Kidney (tissue), 22 donors: ENCODE measurements at places on chromosomes 13 and 19. TPM values are rescaled to one million over a fixed set of nuclear protein-coding genes. Genes with fewer than 3 reads are reported as not detected.

DNA sequence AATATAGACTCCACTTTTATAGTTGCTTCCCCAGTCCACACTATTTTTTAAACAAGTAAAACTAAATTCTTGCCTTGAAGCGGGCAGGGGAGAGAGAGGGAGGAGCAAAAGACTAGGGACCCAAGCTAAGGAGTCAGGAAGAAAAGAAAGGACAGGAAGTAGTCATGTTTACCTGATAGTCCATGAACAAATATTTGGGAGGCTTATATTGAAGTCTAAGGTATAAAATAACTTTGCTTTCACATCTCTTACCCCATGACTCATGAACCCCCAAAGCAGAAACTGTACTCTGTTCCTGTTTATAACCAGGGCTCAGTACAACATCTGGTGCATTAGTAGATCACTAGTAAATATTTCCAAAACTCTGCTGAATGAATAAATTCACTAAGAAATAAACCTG, 67.3 kb downstream of the ZAR1L start:
- DNase-seq = no peak

DNA sequence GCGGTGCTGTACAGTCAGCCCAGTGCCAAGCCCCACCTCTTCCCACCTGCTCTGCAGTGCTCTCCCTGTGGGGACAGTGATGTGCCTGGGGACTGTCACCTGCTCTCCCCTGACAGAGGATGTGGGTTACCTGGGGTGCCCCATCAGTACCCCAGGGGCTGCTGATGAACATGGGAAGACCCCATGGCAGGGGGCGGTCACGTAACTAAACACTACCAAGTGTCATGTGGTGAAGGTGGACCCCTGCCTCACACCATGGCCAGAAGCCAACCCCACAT, 12.7 kb downstream of the KDM4B start:
- no peak for DNase-seq

GRCh38 chr19:30387311-30388115, 15.3 kb downstream of the ZNF536 start:
- no peak for DNase-seq

LGALS14 gene
- not detected for polyA plus RNA-seq

DNA sequence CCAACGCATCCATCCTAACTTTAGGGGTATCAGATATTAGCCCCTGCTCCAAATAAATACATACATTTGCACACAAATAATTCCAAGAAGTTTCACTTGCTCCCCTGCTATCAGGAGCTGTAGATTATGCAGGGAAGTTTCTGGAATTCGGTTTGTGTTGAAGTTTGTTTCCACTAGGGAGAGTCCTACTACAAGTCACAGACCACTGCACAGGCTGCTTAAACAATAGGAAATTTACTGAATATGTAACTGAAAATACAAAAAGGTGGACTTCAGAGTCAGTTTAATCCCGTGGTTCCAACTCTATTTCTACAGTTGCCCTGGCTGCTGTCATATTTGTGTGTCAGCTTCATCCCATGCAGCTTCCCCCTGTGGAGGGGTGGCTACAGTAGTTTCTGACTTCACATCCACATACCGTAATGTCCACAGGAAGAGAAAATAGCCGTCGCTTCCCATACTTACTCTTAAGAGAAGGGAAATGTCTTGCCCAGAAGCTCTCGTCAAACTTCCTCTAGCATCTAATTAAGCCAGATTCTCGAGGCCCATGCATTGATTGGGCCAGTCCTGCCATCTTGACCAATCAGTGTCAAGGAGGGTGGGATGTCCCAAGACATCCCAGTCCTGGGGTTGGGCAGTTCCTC, 286.6 kb downstream of the COG6 start:
- no peak for DNase-seq

DNA sequence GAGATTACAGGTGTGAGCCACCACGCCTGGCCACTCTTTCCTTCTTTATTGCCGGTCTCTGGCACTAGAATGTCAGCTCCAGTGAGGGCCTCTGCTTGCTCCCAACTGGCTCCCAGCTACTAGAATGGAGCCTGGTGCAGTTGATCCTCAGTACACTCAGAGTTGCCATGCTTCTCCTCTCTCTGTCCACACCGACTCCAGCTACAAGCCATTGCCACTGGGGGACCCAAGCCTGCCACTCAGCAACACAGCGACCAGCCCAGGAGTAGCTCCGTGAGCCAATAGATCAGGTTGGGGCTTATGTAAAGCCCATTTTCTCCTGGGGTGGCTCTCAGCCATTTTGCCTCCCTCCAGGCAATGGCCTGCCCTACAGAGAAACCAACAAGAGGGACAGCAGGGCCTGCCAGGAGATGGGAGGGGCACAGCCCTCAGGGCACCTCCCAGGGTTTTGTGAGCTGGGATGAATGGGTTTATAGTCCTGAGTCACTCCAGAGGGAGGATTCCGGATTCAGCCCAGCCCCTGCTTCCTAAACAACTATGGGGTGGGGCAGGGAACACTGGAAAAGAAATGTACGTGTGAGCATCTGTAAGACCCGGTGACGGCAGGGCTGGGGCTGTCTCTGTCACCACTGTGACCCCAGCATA, 36.5 kb downstream of the OPA3 start:
- no peak for DNase-seq
